ENCODE measurements at places on chromosomes 12 and 14.

DNA sequence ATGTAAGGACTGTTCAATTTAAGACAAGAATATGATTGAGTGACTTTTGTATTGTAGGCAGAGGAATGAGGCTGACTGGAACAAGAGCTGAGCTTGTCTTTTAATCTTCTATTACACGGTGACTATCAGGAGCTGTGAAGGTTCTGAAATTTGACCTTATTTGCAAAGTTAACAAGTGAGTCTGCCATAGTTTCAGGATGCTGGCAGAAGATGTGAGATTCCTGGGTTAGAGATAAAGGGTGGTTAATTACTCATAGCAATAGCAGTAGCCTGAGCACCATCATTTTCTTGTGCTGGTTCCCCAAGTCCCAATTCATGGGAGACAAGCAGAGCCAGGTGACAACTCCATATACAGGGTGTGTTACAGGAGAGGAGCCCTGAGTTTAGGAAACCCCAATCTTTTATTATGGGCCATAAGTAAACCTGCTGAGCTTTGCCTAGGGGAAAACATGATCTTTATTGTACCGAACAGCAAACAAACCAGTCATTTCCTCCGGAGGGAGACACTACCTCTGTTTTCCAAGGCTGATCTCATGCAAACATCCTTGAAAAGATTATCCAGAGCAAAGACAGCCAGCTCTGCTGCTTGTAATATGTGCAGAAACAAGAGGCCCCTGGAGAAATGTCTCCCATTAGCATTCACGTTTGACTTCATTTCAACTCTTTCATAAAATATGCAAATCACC lies 51.7 kb upstream of the DDX11 start:
- DNase-seq = no peak

GRCh38 chr14:100025111-100025510 lies 40.1 kb upstream of the EVL start:
- DNase-seq = peak; percentile 58

- DNase-seq = peak; percentile 9
Observed at GRCh38 chr12:4589941-4590340, 27.9 kb downstream of the DYRK4 start.

GRCh38 chr14:103519837-103520212 lies 2.8 kb downstream of the CKB start:
- no peak for DNase-seq

- DNase-seq = peak; percentile 64
Observed at GRCh38 chr14:90642244-90642717, 173.9 kb downstream of the TTC7B start.

- no peak for DNase-seq
Observed at GRCh38 chr14:59091976-59092375, 96.5 kb upstream of the DAAM1 start.

DNA sequence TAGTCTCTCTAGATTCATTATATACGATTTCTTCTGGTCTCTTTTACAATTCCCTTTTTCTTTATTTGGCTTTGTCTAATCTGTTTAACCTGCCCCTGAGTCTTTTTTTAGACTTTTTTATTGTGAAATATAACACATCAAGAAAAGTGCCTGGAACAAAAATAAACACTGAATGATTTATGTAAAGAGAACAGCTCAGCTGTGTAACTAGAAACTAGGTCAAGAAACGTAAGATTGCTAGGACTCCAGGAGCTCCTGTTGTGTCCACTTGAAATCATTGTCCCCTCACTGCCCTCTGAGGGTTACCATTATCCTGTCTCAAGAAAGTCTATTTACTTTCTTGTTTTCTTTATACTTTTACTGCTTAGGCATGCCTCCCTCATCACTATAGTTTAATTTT lies 23.1 kb downstream of the EXD2 start:
- DNase-seq = no peak

- no peak for DNase-seq
Observed at GRCh38 chr12:79766705-79767464, 76.1 kb upstream of the PAWR start.

DNA sequence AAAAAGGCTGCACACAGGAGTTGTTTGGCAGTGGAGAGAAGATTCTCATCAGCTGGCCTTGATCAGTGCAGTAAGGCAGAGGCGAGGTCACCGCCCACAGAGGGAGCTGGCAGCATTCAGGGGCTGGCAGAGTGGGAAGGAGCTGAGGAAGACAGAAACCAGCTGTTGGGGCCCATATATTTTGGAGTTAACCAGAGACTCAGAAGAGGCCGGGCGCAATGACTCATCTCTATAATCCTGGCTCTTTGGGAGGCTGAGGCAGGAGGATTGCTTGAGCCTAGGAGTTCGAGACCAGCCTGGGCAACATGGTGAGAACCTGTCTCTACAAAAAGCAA lies 17.7 kb downstream of the SMCO2 start:
- no peak for DNase-seq

DNA sequence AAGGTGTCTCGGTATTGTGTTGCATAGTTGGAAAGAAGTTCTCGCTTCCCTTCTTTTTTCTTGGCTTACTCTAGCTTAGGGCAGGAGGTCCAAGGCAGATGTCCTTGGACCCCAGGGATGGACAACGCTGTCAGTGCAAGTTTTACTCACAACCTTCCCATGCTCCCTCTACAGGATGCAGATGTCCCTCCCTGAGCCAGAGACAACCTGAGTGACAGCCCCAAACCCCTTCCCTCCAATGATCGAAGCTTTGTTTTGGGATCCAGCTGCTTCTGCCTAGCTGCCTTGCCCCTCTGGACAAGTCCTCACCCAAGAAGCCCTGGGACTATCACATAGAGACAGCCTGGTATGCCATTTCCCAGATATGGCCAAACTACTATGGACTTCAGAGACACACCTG lies 112.0 kb upstream of the RAP1B start:
- no peak for DNase-seq

GRCh38 chr12:54546511-54546910 lies 2.9 kb upstream of the PDE1B start:
- no peak for DNase-seq

DNA sequence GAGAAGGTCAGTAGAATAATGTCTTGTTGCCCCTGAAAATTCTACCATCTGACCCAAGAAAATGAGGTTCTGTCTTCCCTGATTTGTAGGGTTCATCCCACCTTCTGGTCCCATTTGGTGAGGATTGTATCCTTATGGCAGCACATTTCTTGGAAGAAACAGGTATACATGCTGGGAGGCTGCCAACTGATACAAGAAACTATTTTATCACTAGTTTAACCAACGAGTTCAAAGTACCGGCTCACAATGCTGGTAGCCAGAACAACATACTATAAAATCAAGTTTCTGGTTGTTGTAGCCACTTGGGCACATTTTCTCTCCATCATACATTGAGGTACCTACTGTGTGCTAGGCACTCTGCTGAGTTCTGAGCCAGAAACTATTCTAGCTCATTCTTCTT lies 7.1 kb upstream of the KCNH3 start:
- peak; percentile 9 for DNase-seq

- DNase-seq = no peak
Observed at GRCh38 chr12:70094467-70094866, 148.8 kb upstream of the CNOT2 start.

DNA sequence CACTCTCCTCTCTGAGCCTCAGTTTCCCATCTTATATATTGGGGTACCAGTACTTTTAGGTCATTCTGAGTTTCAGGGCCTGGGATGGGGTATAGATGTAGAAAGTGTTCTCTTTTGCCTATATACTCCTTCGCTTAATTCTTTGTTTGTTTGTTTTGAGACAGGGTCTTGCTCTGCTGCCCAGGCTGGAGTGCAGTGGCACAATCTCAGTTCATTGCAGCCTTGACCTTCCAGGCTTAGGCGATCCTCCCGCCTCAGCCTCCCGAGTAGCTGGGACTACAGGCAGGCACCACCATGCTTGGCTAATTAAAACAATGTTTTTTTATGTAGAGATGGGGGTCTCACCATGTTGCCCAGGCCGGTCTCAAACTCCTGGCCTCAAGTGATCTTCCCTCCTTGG lies 152.1 kb downstream of the AACS start:
- DNase-seq = no peak

DNA sequence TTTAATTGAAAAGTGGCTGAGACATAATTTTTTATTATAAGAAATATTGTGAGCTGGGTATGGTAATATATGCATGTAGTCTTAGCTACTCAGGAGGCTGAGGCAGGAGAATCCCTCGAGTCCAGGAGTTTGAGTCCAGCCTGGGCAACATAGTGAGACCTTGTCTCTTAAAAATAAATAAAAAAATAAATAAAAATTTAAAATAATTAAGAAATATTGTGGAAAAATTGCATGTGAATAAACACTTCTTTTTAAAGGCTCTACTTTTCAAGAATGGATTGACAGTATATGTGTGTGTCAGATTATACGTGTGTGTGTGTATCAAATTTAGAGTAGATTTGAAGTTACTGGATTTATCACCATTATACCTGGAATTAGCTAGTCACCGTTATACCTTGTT lies 43.2 kb downstream of the ERC1 start:
- DNase-seq = no peak

DNA sequence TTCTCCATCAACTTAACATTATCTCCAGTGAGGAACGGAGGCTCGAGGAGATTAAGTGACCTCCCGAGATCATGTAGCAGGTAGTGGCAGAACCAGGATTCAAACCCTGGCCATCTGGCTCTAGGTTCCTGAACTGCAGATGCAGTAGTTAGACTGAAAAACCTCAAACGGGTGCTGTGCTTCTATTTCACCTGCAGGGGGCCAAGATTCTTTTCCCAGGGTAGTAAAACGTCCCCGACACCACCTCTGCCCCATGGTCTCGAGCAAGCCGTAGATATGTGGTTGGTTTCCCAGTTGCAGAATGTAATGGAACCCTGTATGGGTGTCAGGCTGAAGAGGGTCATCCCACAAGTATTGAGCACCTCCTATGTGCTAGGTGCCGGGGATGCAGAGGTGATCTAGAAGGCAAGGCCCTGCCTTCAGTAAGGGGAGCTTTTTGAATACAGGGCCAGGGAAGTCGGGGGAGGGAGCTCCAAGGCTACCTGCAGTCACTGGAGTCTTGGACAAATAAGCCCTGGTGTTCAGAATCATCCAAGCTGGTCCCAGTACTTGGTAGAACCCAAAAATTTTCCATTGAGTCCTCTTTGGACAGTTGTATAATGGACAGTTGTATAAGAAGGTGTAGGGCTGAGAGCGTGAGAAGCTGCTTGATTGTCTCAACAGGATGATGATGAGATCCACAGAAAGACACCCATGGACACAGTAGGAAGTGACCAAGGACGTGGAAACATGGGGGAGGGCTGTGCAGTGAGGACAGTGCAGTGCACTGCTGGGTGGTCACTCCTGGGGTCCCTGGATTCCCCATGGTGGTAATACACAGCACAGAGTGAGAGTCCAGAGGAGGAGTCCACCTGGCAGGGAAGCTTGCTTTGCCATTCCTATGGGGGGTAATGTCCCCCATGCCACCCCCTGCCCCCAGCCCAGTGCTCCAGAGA lies 197.2 kb downstream of the CHST11 start:
- DNase-seq = no peak

DNA sequence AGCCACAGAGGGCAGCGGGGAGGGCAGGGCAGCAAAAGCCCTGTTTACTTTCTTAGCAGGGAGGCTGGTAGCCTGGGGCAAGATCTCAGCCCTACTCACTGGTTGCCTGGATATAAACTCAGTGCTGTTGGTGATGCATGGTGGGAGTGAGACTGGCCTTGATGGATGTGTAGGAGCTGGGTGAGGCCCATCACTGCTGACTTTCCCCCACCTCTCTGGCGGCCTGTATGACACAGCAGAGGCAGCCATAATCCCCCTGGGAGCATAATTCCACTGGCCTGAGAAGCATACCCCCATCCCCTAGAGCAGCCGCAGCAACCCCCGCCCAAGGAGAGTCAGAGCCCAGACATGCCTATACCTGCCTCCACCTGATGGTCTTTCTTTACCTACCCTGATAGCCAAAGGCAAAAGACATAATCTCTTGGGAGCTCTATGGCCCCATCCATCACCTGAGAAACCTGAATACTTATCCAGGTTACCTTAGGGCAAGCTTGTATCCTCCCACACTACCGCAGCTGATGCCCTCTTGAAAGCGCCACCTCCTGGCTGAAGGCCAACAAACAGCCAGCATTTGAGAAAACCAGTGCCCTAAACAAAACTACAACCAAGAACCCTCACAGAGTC lies 59.3 kb downstream of the DNAI7 start:
- DNase-seq = peak; percentile 54

GRCh38 chr14:104341532-104342434 lies 203.4 kb downstream of the KIF26A start:
- DNase-seq = peak; percentile 90

GRCh38 chr14:77264466-77265186 lies 6.4 kb downstream of the NGB start:
- peak; percentile 15 for DNase-seq

GRCh38 chr12:24356240-24356804 lies 406.9 kb upstream of the SOX5 start:
- no peak for DNase-seq

All from ecto neural progenitor cell (in vitro differentiated cells).